HuH-7.5 (cell line): ENCODE measurements at places on chromosomes 6 and 20.

DNA sequence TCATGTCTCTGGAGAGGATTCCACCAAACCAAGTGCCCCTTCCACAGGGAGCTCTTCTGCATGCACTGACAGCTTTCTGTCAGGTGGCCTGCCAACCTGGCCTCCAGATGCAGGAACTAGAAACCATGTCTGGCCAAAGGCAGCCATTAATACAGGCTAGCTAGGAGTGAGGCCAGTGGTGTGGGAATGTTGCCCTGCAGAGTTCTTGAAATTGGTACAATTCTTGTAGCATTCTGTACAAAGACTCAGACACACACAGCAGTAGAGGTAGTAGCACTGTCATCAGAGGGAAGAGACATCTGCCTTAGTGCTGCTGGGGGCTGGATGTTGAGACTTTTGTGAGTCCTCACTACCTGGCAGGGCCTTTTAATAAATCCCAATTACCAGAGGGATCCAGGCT, 48.8 kb downstream of the RNF24 start:
- no peak for DNase-seq

- no peak for DNase-seq
These were observed 55.4 kb upstream of the MOXD1 start for GRCh38 chr6:132456700-132457143.

DNA sequence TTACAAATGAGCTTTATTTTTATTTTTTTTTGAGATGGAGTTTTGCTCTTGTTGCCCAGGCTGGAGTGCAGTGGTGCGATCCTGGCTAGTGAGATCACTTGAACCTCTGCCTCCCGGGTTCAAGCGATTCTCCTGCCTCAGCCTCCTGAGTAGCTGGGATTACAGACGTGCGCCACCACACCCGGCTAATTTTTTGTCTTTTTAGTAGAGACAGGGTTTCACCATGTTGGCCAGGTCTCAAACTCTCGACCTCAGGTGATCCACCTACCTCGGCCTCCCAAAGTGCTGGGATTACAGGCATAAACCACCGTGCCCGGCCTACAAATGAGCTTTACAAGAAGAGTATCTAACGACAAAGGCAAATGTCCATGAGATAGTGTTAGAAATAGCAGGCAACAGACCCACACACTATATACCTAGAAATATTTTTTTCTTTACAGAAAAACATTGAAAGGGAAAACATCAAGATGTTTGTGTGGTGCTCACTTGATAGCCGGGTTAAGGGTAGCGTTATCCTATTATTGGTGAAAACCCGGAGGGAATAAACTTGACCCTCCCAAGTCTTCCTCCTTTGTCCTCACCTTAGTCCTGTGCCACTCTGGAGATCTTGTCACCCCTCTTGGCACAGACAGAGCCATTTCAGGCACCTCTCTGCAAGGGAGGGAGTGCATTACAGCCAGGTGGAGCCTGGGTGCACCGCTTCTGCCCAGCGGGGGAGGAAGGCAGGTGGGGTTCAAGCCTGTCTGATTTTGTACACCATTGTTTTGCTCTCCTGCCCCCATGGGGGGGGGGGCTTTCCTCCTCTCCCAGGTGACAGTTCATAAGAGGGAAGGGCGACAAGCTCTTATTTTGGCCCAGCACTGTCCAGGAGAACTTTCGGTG, 21.0 kb upstream of the AVP start:
- no peak for DNase-seq

DNA sequence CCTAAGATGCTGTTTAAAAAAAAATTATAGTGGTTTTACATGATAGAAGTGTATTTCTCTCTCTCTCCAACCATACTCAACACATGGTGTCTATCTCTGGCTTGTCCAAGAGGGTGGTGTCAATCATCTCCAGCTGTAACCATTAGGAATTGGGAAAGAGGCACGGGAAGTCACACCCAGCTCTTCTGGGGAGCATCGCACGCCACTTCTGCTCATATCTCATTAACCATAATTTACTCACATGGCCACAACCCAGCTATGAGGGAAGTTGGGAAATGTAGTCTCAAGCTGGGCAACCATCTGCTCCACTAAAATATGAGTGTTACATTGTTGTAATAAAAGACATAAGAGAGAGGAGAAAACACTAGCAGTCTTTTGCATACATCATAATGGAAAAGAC, 30.4 kb upstream of the TSHZ2 start:
- DNase-seq, result no peak

DNA sequence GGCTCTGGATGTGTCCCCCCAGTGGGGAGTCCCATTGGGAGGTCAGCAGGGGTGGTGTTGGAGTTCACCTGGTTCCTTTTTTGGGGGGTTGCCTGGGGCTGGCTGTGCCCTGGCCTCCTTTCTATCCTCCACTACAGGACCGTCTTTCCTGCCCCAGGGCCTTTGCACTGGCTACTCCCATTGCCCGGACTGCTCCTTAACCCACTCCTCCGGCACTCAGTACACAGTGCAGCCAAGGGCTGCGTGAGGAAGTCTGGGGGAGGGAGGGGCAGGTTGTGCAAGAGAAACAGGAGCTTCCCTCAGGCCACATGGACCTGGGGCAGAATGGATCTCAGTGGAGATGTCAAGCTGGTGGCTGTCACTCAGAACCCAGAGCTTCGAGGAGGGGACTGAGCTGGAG, 429.3 kb upstream of the SULF2 start:
- DNase-seq, result no peak

DNA sequence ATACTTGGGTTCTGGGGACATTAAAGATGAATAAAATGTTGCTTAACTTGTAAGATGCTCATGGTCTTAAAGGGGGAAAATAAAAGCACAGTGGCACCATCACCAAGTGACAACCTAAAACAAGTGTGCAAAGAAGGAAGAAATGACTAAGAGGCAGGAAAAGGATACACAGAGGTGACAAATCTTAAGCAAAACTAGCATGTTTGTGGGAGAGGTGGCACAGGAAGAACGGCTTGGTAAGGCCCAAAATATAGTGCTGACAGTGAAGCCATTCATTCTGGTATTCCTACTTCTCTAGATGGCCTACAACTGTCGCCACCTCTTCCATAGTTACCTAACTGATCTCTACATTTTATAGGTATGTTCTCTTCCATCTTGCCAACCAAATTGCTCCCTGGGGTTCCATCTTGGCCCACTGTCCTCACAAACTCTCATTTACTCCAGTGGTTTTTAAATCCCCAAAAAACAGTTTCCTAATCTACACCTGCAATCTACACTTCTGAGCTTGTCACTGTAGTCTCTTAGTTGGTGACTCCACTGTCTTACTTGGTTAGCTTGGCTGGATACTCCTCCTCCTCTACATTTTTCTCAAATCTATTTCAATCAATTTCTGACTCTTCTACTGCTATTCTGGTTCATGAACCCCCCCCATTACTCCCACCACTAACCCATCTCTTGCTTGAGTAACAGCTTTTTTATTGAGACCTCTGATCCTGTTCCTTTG, 33.5 kb downstream of the FAM8A1 start:
- DNase-seq, result no peak

GRCh38 chr6:38973178-38974057, 75.2 kb upstream of the GLP1R start:
- peak; percentile 34 for DNase-seq

DNA sequence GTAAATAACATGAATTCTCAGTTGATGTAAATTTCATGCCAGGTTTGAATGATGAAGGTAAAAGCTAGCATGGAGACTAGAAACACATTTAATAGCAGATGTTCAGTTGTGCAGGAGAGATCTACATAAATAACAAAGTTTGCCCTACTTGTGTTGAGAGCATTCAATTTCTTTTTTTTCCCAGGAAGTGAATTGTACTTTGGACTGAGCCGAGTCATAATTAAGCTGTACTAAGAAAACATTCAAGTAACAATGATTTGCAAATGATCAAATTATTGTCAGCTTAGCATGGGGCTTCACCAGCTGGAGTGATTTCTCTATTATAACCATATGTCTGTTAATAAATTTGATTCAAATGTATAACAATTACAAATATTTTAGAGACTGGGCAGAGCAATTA, 893.5 kb upstream of the MAP3K7 start:
- DNase-seq, result no peak
